ENCODE measurements at places on chromosomes 3 and 15.

- DNase-seq: no peak
These were observed 159.8 kb downstream of the THSD4 start for GRCh38 chr15:71275098-71275497.

- no peak for DNase-seq
These were observed 445.2 kb downstream of the ZBBX start for GRCh38 chr3:166934879-166935278.

DNA sequence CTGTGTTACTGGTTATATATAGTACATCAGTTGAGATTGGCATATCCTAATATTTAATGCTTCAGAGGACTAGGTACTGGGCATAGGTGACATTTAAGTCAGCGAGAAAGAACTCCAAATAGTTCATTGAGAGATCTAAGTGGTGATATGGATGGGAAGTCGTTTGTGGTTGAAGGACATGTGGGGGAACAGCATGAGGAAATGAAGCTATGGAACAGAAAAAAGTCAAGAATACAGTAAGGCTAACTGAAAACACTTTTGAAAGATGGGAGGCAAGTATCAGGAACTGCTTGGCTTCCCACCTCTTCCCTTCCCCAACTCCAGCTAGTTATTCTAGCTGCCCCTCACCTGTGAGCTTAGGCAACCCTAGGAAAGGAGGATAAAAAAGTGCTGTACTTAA, 3.7 kb upstream of the MYO5A start:
- DNase-seq: no peak

DNA sequence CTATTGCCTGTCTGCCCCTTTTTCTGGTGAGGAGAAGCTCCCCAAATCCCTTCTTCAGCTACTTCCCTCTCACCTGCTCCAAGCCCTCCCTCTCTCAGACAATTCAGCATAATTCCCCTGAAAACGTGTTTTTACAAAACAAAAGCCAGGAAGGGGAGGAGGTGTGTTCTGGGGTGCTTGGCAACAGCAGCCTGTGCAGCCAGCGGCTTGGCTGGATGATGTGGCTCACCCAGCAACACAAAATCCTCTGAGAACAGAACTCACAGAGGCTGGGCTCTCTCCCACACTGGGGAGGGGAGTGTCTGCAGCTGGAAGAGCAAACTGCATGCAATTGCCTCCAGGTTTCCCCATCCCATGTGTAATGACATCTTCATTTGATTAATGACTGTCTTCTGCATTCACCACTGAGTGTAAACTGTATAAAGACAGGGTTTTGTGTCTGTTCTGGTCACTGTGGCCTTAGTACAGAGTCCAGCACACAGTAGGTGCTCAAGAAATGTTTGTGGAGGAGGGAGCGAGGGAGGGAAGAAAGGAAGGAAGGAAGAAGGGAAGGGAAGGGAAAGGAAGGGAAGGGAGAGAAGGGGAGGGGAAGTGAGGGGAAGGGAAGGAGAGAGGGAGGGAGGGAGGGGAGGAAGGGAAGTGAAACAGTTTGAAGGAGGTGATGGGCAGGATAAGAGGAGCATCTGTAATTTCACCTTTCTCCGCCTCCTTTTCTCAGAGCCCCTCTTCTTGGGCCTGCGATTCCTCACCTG, 70.1 kb upstream of the GLCE start:
- no peak for DNase-seq

DNA sequence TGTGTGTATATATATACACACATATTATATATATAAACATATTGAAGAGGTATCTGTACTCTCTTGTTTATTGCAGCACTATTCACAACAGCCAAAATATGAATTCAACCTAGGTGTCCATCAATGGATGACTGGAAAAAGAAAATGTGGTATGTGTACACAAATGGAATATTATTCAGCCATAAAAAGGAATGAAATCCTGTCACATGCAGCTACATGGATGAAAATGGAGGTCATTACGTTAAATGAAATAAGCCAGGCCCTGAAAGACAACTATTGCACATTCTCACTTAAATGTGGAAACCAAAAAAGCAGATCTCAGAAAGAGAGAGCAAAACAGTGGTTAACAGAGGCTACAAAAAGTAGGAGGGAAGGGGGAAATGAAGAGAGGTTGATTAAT, 49.5 kb downstream of the CEP70 start:
- DNase-seq: no peak

DNA sequence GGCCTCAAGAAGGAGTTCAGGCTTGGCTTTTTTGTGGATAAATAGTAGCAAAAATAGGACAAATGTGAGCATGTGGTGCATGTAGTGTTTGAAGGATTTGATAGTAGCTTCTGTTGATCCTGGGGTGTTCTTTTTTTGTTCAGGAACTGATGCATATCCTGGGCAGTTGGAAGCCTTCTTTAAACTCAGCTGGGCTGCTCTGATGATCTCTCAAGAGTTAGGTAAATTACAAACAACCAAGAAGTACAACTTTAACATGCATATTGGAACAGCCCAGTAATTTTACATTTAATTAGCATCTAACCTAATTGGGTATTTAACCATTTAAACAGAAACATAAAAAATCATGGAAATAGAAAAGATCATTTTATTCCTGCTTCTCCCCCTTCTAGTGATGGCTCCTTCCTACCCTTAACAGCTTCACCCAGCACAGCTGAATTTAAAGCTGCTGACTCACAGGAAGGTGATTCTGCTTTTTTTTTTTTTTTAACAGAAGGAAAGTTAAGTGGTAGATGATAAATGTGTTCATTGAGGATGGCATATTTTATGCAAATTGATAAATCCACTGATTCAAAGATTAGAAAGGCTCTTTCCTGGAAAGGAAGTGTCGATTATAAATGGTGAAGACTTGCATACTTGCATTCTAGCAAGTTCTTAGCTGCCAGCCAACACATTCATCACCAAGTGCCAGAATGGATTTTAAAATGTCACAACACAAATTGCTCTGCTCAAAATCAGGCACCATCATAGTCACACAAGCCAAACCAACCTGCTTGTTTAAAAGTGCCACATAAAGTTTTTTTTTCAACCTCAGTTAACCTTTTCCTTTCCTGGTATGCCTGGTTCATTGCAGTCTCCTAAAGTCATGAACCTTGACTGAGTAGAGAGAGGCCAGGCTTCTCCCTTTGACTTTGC, 20.0 kb downstream of the SLC35G2 start:
- no peak for DNase-seq
